Right ventricle myocardium superior (tissue), 1 donor: ENCODE measurements at places on chromosomes 2 and 18.

GRCh38 chr18:78913395-78913794 lies 66.2 kb upstream of the SALL3 start:
- no peak for DNase-seq

- DNase-seq, result no peak
Observed at GRCh38 chr2:10538224-10538894, 90.2 kb upstream of the ODC1 start.

- DNase-seq, result no peak
Observed at GRCh38 chr2:191184457-191184856, 33.7 kb upstream of the STAT4 start.

DNA sequence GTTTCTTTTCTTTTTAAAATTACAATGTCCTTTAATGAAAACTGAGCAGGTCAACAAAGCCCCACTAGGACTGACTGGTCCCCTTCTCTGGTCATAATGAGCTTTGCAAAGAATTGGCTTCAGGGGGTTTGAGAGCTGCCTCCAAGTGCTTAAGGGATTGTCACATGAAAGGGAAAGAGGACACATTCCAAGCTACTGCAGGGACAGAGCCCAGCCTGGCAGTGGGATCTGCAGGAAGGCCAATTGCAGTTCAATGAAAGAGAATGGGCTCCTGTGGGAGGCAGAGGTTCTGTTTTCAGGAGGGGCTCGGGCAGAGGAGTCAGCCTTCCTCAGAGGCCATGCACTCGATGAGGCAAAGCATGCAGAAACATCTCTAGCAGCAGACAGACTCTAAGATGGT lies 84.1 kb upstream of the ACKR3 start:
- no peak for DNase-seq

- DNase-seq, result no peak
Observed at GRCh38 chr2:188267776-188268175, 23.9 kb upstream of the GULP1 start.

DNA sequence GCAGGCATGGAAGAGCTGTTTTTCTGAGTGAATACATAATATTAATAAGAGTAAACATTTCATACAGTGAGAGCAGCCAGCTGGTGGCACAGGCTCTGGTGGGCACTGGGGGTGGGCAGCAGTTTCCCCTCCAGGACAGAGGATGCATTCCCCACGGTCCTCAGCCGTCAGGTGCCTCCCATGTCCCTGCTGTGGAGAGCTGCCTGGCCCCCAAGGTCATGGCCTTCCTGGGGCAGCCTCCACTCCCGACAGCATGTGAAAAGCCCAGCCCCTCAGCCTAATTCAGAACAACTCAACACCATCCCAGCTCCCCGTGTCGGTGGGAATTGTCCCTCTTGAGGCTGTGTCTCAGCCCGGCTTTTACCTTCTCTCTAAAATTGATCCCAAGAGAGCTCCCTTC lies 147.4 kb downstream of the GALR1 start:
- no peak for DNase-seq

DNA sequence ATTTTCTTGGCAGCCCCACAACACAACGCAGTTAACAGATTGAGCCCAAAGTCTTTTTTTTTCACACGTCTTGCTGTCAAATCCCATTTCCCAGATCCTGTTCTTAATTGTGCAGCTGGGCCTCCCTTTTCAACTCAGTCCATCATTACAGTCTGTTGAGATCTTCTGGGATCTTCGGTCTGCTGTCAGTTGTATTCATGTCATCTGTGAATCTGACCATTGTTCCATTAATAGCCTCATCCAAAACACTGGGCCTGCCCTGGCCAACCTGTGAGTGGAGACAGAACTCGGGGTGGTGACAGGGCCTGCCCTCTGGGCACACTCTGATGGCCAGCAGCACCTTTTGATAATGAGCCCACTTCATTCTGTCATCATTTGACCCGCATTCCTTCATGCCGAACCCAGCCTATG lies 39.7 kb upstream of the SEMA4C start:
- DNase-seq, result peak; percentile 72

GRCh38 chr18:77065221-77065981 lies 67.2 kb downstream of the MBP start:
- peak; percentile 77 for DNase-seq

- no peak for DNase-seq
Observed at GRCh38 chr2:157233506-157233905, 24.0 kb upstream of the GALNT5 start.

DNA sequence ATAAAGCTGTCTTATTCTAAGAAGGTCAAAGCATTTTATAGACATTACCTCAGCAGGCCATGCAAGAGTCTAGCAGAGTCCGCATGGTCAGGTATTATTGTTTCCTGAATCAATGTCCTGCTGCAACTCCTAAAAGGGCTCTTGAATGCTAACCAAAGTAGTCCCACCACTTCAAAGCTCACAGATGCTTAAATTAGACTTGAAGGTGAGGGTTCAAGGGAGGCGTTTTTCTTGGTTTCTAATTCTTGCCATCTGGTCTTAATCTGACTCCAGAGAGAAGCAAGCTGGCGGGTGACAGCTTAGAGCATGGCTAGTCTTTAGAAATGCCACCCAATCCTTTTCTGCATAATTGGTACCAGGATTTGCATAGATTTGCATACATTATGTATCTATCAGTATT lies 226.3 kb downstream of the MREG start:
- no peak for DNase-seq

DNA sequence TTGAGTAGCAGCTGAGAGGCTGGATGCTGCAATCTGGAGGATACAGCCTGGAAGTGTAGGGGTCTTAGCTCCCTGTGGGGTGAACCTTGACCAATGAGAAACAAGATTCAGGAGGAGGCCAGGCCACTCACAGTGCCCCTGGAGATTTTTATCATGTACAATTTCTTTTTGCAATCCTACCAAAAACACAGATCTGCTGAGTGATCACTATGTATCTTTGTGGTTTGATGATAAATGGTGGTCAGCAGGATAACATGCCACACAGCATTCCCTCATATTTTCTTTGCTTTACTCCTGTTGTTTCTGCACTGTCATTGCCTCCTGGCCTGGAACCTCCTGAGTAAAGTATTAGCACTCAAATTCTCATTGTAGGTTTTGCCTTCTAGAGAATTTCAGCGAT lies 357.9 kb downstream of the THSD7B start:
- DNase-seq, result no peak

- no peak for DNase-seq
Observed at GRCh38 chr18:35413163-35413511, 36.0 kb upstream of the ZNF396 start.

DNA sequence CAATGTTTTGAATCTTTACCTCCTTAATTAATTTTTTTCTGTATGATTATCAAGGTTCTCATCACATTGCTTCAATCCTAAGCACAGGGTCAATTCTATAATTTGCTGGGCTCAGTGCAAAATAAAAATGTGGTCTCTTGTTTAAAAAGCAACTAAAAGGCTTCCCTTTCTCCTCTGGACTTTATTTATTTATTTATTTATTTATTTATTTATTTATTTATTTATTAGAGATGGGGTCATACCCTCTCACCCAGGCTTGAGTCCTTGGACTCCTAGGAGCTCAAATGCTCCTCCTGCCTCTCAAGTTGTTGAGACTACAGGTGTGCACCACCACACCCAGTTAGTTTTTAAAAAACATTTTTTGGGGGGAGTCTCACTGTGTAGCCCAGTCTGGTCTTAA lies 710.1 kb upstream of the REG3G start:
- no peak for DNase-seq

DNA sequence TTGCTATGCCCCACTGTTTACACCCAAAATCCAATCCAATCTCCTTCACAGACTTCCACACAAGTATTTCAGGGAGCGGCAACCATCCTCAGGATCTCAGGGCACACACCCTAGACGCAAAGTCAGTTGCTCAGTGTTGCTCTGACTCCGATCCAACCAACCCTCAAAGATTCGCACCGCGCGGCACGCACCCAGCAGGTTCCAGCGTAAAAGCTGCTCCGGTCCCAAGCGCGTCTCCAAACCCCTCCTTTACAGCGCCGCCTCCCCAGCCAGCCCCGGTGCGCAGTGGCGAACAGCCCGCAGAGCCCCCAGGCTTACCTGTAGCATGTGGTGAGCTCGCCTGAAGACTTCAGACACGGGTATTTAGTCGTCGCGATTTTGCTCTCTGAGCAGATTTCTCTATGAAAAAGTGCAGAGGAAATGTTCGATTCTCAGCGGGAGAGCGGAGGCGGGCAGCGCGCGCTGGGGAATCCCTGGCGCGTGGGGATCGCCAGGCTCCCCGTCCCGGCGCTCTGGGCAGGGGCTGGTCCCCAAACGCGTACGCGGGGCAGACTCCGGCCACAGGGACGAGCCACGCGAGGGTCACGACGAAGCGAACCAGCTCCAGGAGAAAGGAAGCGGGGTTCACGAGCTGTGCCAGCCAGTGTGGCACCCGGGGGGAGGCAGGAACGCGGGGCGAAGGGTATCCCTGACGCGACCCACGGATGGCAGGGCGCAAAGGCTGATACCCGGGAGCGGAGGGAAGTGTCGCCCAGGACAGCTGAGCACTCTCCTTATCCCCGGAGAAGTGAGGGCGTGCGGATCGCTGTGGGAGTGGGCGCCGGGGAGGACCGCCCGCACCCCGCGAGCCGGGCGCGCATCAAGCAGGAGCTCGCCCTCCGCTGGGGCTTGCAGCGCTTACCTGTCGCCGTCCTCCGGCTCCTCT lies 650 bp downstream of the CCBE1 start:
- no peak for DNase-seq

DNA sequence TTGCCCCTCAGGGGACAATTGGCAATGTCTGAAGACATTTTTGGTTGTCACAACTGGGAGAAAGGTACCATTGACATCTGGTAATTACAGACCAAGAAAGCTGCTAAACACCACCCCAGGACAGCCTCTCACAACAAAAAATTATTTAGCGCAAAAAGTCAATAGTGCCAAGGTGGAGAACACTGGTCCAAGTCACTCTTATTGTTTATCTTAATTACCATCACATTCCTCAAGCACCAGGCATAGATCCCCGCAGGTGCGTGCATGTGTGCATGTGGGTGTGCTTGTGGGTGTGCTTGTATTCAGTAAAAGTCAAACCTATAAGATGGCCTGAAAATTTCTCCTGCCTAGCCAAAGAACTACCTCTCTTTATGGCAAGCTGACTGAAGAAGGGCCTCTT lies 74.9 kb upstream of the WDR75 start:
- DNase-seq, result no peak

DNA sequence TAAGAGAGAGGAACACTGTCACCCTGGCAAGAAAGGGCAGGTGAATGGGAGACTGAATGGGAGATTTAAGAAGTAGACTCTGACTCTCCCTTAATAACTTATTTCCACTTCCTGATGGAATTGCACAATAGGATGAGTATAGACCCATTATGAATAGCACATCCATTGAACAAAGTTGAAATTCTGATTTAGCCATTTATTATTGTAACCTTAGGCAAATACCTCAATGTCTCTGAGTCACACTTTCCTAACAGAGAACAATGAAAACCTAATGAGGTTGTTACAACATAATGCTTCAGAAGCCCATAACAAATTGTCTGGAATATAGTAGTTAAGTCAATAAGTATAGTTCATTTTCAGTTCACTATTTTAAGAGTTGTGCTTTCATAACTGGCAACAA lies 78.9 kb downstream of the NRXN1 start:
- DNase-seq, result no peak

GRCh38 chr2:233705911-233706506 lies 6.7 kb upstream of the UGT1A5 start:
- DNase-seq, result no peak

DNA sequence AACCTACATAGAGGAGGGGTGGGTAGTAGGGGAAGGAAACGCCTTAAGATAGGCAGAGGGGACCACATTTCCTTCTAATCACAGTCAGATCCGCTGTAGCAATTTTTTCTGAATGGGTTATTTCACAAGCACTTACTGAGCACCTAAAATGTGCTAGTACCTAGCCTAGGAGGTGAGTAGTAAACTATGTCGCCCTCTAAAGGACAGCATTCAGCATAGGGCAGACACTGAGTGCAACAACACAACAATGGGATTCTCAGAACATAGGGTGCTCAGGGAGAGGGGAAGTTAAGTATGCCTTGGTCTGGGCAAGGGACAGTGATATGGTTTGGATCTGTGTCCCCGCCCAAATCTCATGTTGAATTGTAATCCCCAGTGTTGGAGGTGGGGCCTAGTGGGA lies 166.1 kb upstream of the RAB6C start:
- no peak for DNase-seq

DNA sequence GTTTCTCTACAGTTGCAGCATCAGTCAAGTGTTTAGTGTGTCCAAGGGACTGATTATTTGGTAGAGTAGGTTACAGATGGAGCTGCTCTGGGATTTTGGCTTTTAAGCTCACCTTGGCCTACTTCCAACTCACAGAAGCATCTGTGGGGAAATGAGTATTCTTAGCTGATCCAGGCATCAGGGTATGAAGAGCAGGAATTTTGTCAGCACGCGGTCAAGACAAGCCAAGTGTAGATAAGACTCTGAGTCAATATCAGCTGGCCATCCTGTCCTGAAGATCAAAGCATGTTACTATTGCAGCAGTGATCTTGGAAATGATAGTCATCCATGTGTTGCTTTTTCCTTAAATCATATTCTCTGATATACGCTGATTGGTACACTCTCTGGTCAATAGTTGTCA lies 24.4 kb downstream of the SERPINB4 start:
- DNase-seq, result no peak

DNA sequence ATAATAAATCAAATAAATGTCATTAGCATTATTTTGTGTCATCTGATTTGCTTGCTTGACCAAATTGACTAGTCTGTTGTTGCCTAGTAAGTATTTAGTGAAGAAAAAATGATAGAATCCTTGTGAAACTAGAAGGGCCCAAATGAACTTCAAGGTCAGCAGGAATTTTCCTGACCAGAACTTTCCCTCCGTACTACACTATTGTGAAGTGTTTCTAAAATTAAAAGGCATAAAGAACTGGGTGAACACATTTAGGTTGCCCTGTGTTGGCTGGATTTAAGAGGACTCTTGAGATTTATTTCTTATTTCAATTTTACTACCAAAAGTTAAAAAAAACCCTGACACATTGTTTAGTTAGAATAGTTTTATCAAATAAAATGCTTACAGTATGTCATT lies 142.6 kb downstream of the CCDC85A start:
- no peak for DNase-seq

DNA sequence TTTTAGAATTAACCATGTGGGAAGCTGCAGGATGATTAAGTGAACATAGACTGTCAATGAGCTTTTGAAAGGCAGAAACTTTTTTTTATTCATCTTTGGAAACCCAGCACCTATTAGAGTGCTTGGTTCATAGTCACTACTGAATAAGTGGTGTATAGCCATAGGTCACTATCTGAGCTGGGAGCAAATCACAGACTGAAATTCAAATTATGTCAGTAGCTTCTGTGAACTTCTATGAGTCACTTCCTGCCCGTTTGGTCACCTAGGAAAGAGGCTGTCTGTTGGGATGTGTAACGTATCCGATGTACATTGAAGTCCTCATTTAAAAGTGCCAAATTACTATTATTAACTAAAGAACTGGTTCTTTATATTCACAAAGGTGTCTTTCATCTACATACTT lies 20.5 kb upstream of the SLC40A1 start:
- DNase-seq, result no peak

- peak; percentile 92 for DNase-seq
Observed at GRCh38 chr2:96509114-96509846, 4.1 kb upstream of the NEURL3 start.

- DNase-seq, result no peak
Observed at GRCh38 chr18:76275727-76276313, 219.2 kb downstream of the ZNF516 start.
